ENCODE measurements at places on chromosomes 4 and X.

GRCh38 chr4:169582706-169583105 is 29.7 kb downstream of the NEK1 start:
- no peak for DNase-seq

DNA sequence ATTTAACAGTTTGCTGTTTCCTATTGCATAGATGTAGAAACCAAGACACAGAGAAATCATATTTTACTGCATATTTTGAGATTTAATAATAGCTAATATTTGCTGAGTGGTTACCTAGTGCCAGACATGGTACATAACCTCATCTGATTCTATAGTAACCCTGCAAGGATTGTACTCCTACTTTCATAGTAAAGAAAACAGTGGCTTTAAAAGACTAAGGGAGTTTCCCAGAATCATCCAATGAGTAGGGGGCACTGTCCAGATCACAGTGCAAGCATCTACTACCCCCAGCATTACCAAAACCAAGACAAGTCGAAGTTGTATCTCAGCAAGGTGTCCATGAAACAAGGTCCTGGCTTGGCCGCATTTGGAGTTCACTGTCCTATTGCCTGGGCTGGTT is 224.5 kb upstream of the TENM3 start:
- no peak for DNase-seq

- DNase-seq = no peak
These were observed 1.2 kb downstream of the PROM1 start for GRCh38 chr4:16082426-16083240.

- no peak for DNase-seq
These were observed 43.9 kb downstream of the SPOCK3 start for GRCh38 chr4:167190379-167190778.

DNA sequence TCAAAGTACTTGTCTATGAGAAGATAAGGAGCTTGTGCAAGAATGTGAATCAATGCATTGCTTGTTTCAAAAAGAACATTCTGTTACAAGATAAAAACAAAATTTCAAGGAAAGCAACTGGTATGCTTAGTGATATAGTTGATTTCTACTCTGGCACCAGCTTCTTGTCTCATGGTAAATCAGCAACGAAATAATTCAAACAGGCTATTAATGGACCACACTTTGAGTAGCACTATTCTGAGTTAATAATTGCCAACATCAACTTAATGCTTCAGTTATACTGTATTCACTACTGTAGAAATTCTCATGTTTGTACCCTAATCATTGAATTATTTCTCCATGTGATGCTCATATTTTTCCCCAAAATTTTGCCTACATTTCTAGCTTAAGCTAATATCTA is 252.6 kb downstream of the NDST4 start:
- no peak for DNase-seq

DNA sequence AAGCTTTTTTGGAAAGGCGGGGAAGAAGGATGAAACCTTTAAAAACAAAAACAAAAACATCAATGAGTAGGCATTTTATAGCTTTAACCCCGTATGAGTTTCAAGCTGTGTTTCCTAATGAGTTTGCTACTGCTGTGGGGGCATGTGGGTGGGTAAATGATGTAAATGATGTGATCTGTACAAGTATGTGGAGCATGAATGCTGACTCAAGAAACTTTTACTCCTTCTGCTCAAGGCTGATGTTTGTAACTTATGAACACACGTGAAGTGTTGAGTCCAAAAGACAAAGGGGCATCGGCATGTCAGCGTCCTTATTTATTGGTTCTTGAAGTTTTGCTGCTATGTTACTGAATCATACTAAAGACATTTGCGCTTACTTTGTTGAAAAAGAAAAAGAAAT is 76.9 kb downstream of the CLCN4 start:
- no peak for DNase-seq

GRCh38 chrX:16136080-16136479 is 12.7 kb downstream of the GRPR start:
- DNase-seq = no peak

DNA sequence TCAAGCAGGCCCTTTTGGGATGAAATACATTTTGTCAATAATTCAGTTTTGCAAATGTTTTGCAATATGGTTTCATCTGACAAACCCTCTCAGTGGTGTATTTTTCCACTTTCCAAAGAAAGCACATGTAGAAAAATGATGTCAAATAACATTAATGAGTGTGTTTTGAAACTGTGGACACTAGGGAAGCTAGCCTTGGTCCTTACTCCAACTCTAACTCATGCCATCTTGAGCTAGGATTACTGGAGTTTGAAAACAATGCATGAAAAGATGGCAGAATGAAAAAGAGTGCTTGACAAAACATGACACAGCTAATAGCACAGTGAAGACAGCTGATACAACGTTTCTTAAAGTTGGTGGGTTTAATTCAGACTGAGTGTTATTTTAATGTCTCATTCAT is 41.4 kb downstream of the HAND2 start:
- DNase-seq = no peak

- peak; percentile 16 for DNase-seq
These were observed 595 bp downstream of the MBNL3 start for GRCh38 chrX:132488180-132488705.

- DNase-seq = no peak
These were observed 30.8 kb downstream of the RASGEF1B start for GRCh38 chr4:81440949-81441348.
